ENCODE measurements at places on chromosomes 1 and 21. TPM values are rescaled to one million over a fixed set of nuclear protein-coding genes. Genes with fewer than 3 reads are reported as not detected.

- no peak for DNase-seq
These were observed 27.1 kb upstream of the ADARB1 start for GRCh38 chr21:45047257-45047656.

The KIRREL1 gene
- total RNA-seq: 26.5 TPM

The CAMSAP2 gene
- total RNA-seq: 22.2 TPM

DNA sequence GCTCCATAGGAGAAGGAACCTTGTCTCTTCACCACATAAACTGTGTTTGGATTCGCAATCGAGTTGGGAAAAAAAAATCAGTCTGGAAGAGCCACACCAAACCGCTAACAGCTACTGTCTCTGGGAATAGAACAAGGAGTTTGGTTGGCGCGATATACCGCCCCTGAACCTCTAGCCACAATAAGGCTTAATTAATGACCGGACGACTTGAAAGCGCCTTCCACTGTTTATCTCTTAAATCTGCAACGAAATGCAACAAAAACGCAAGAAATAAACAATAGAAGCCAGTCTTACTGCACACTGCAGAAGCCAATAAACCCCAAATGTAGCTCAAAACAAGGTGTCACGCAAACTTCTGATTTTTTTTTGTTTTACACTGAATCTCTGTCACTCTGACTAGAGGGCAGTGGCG is 10.9 kb downstream of the BTBD19 start:
- peak; percentile 72 for DNase-seq

GRCh38 chr1:9362488-9362887 is 69.8 kb downstream of the SPSB1 start:
- no peak for DNase-seq

The SPATA21 gene
- total RNA-seq: 0.27 TPM

DNA sequence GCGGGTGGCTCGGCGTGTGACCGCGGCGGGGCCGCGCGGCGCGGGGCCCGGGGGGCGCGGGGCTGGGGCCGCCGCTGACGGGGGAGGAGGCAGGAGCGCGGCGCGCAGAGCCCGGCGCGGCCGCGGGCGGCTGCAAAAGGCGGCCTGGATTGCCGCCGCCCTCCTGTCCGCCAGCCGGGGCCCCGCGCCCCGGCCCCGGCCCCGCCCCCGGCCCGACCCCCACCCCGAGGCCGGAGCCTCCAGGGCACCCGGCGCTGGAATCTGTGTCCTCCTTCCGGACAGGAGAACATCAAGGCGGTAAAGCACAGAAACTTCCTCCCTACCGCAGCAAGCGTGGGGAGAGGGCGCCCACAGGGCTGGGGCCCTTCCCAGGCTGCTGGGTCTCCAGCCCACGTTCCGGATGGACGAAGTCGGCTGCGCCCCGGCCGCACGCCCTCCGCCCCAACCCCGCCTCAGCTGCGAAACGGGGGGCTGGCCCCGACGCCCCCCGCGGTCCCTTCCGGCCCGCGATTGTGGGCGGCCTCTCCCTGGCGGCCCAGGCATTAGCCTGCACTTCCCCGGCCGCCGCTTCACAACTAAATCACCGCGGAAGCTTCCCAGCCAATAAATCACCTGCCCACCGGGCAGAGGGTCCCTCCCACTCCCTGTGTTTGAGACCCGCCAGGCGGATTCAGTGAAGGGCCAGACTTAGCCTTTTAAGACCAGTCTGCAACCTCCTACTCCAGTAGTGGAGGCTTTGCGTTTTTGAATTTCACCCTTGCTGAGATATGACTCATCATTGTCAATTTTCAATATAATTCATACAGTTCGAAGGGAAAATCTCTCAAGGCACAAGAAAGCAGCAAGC is 106.0 kb downstream of the SLC45A1 start:
- DNase-seq: peak; percentile 92

The HSD3B1 gene
- not detected for total RNA-seq

The DNASE2B gene
- not detected for total RNA-seq

- no peak for DNase-seq
These were observed 216.9 kb upstream of the SAMSN1 start for GRCh38 chr21:14762734-14763694.

DNA sequence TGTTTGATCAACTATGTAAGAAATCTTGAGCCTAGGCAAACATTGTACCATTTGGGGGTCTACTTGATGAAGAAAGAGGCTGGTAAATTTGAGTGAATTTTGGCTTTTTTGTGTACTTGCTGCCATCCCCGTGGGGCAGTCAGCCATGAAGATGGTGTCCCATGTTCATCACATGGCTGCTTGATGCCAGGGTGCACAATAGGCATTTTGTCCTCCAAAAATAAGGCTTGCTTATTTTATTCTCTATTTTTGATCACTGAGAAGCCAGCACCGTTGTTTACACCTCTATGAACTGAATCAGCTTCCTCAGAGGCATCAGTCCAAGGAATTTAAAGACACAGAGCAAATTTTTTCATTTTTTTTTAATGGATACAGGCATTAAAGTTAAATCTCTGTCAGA is 1195.7 kb downstream of the AMY1C start:
- DNase-seq: no peak

- peak; percentile 73 for DNase-seq
These were observed 61.7 kb downstream of the KCNN3 start for GRCh38 chr1:154808261-154808908.

GRCh38 chr1:186550832-186551231 is 89.9 kb upstream of the PDC start:
- DNase-seq: peak; percentile 51

The FLG gene
- not detected for total RNA-seq

The TAS1R1 gene
- total RNA-seq: 0.51 TPM

The FCGR2B gene
- not detected for total RNA-seq

DNA sequence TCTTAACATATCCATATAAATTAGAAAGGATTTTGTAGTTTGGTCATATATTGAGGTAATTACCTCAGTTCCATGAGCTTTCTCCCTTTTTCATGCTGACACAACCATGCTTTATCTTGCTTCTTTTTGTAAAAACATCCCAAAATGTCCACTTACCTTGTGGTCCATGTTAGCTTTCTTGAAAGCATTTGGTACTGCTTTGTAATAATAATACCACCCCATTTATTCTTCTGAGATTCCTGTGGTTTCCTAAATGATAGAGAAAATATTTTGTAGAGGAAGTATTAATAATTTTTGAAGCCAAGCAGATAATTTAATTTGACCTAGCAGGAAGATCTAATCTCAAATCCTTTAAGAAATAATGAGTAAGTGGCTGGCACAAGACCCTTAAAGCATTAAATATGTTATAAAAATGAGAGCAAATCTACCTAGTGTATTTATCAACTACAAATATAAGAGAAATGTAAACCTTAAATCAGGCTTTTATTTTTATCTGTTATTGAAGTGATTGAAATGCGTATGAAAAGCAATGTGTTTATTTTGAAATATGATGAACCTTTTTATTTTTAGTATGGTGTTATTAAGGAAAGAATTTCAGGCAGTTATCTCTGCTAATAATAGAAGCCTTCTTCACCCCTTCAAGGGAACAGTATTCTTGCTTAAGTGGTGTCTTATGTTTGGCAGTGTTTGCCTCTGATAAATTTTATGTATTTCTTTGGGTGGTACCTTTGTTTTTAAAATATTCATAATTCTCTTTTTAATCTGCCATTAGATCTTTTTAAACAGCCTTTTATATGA is 9.2 kb downstream of the PRKAA2 start:
- DNase-seq: no peak

- peak; percentile 9 for DNase-seq
These were observed 367.7 kb upstream of the CAMK1G start for GRCh38 chr1:209215826-209216225.

DNA sequence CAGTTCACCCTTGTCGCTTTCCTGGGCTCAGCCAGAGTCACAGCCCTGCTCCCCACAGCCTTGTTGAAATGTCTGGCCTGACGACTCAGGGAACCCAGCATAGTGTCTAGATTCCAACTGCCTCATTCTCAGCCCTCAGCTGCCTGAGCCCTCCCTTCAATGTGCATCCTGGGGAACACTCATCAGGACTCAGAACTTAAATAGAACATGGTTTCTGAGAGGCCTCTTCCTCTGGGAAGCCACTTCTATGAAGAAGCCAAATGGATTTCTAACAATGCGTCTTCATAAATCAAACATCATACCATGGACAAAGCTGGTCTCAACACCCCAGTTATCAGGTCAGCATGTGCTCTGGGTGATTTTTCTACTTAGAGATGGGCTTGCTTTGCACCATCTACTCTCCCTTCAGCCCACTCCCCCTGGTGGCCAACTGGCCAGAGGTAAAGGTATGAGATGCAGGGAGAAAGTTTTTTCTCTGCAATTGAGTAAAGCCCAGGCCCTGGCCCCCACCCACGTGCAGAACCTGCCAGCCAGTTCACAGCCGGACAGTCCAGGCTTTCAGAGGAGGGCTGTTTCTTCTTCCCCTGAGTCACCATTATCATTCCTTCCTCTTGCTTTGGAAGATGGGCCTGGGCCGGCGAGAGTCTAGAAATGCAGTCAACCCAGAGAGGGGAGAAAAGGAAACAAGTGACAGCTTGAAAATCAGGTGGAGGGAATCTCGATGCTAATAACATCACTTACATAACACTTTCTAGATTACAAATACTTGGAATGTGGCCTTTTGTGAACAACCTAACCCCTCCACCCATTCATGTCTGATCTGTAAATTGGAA is 32.1 kb downstream of the CD244 start:
- peak; percentile 96 for DNase-seq

DNA sequence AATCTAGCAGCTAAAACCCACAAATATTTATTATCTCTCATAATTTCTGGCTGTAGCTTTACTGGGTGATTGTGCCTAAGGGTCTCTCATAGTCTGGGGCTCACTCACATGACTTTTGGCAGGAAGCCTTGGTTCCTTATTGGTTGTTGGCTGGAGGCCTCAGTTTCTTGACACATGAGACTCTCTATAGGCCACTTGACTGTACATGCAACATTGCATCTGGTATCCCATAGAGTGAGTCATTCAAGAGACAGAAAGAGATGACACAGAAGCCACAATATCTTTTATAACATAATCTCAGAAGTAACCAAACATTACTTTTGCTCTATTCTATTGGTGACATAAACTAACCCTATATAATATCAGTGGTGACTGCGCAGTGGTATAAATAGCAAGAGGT is 128.5 kb upstream of the HNRNPU start:
- no peak for DNase-seq

GRCh38 chr1:20443703-20444586 is 42.1 kb downstream of the CAMK2N1 start:
- DNase-seq: no peak

DNA sequence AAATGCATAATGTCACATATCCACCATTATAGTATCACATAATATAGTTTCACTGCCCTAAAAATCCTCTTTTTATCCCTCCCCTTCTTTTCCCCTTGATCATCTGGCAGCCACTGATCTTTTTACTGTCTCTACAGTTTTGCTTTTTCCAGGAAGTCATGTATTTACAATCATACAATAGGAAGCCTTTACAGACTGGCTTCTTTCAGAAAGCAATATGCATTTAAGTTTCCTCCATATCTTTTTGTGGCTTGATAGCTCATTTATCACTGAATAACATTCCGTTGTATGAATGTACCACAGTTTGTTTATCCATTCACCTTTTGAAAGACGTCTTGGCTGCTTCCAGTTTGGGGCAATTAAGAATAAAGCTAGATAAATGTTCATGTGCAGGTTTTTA is 14.3 kb upstream of the WDTC1 start:
- no peak for DNase-seq

DNA sequence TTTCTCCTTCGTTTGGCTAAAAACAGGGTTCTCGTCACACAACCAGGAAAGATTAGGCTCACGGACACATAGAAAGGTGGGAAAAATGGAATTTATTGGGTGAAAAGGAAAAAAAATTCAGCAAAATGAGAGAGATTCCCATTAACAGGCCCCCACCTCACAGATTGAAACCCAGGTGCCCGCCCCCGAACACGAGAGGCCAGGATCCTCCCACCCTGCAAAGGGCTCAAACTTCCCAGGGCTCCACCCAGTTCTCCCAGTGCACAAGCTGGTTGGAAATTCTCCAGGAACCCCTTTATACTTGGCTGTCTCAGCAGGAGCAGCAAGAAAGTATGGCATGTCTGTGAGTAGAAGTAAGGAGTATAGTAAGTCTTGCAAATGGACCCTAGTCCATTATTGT is 499.7 kb downstream of the RWDD3 start:
- DNase-seq: no peak

GRCh38 chr1:202616355-202616915 is 93.8 kb downstream of the SYT2 start:
- DNase-seq: no peak

DNA sequence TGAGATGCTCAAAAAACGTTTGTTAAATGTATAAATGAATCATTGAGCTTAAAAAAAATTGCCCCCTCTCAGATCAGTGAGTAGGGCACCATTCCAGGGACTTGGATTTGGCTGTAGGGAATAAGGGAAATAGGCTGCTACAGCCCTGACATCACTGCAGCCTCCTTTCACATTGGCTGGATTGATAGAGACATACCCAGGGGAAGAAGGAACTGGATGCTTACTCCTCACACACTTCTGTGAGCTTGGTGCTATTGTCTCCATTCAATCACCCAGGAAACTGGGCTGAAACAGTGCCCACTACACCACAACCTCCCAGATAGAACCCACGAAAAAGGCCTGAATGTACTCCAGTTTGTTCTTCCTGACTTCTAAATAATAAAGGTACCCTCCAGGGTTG is 87.2 kb downstream of the TGFBR3 start:
- DNase-seq: no peak

DNA sequence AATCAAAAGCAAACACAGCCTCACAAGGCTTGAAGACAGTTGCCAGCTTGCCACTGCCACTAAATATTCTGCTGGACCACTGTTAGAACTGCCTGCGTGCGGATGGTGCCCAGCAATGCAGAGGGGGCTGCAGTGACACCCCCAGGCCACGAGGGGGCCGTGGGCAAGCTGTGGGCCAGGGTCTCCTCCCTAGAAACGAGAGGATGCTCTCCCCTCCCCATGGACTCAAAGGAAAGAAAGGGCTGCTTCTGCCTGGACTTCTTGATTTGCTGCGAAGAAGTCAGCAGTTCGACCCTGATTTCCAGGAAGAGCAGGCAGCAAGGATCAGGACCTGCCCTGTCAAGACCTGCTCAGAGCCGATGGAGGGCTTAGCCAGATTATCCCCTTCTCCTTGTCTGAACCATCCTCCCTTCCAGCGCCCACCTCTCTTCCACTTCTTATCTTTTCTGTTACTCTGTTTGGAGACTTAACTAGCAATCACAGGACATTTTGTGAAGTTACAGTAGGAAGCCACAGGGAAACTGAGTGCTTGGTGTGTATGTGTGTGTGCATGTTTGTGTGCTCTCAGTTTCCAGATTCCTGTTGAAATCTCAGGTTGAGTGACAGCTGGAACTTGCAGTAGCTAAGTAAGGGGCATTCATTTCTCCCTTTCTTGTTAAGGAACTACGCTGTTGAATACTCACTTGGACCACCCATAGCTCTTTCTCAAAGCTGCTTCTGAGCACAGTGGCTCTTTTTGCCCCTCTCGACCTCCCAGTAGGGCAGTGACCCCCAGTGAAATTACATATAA is 2.7 kb downstream of the MAN1C1 start:
- peak; percentile 93 for DNase-seq

- no peak for DNase-seq
These were observed 3.3 kb upstream of the AGT start for GRCh38 chr1:230717251-230717650.

GRCh38 chr1:14109276-14109635 is 409.3 kb downstream of the PRDM2 start:
- DNase-seq: no peak
